Stimulated activated CD8-positive, alpha-beta memory T cell treated with anti-CD3 and anti-CD28 coated beads, Interleukin-4, amount 100 ng/mL, for 4 hours (primary cell): ENCODE measurements at places on chromosomes 7 and 10.
A peak's percentile ranks its signal among the peaks of the same experiment; 100 is the strongest.

GRCh38 chr7:44114586-44115310 is 8.6 kb downstream of the POLD2 start:
- DNase-seq: no peak

GRCh38 chr10:34994565-34995142 is 95.5 kb downstream of the CUL2 start:
- DNase-seq: peak; percentile 6

GRCh38 chr10:77074104-77074624 is 563.4 kb downstream of the KCNMA1 start:
- no peak for DNase-seq

DNA sequence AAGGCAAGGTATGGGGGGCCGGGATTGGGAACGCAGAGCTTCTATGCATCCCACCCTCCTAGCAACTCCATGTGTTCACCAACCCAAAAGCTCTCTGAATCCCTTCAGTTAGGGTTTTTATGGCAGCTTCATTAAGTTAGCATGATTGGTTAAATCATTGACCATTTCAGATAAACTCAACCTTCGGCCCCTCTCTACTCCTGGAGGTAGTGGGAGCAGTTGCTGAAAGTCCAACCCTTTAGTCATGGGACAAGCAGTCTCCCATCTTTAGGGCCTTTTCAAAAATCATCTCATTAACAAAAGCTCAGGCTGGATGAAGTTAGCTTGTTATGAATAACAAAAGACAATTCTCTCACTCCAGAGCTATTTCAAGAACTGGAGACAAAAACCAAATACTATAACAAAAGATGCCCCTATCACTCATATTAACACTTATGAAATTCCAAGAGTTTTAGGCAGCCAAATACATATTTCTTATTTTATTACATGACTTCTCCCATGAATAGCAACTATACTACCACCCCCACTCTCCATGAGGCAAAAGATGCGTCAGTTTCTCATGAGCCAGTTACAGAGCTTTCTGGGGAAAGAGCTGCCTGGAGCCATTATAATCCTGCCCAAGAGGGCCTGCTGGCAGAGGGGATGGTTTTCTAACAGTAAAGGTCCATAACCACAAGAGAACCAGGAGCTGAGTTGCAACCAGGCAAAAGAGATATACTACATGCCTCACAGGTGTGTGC is 44.6 kb downstream of the SLC16A12 start:
- DNase-seq: no peak

GRCh38 chr7:98862716-98863420 is 6.9 kb downstream of the TMEM130 start:
- DNase-seq: no peak

DNA sequence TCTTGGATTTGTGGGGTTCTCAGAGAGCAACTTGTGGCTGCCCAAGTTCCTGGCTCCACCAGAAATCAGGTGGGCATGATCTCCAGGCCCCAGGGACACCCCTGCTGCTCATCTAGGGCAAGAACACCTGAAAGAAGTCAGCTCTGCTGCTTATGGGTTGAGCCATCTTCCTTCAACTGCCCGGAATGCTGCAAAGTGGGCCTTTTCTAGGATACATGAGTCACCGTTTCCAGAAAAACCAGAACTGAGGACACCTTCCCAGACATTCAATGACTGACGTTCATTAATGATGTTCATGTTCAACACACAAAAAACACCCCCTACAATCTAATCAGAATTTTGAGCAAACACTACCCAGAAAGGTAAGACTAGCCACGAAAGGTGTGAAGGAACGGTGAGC is 98.0 kb downstream of the MAD1L1 start:
- no peak for DNase-seq

DNA sequence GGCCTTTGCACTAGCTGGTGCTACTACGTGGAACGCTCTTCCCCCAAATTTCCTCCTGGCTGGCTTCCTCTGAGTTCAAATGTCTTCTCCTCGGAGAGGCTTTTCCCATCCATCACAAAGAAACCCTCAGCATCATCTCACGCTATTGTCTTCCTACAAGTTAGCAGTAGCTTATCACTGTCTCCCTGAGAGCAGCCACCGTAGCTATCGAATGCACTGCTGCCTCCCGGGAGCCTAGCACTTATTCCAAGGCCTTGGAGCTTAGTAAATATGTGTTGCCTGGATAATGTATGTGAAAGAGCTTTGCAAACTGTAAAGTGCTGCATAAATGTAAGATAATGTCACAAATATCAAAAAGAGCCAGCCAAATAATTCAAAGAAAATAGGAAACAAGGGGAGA is 124.4 kb downstream of the KCNMA1 start:
- no peak for DNase-seq

GRCh38 chr7:66967029-66967428 is 28.4 kb downstream of the SBDS start:
- no peak for DNase-seq

- DNase-seq: no peak
Measured at GRCh38 chr7:143374561-143374960, 6.6 kb upstream of the ZYX start.

DNA sequence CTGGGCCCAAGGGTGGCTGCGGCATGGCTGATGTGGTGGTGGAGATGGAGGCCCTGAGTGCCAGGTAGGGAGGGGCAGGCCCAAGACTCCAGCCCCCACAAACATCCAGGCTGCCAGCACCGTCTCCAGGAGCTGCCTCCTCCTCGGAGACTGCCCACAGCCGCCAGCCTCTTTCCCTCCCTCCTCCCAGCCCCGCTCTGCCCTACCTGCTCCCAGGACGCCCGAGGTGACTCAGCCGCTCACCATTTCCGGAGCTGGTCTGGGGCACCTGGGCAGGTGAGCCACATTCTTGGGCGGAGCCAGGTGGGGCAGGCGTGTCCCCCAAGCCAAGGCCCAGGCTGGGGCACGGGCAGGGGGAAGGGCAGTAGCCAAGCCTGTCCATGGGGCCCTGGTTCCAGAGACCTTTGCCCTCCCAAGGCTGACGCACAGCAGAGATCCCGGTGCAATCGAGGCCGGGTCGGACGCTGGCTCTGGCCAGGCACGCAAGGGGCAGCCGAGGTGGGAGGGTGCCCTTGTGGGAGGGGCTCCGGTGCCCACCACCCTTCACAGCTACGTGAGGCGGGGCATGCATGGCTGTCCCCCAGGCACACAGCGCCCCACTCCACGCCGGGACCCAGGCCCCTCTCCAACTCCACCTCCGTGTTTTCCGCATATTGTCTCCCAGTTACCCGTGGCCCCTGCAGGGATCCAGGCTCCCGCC is 8.8 kb downstream of the ADAP1 start:
- no peak for DNase-seq

DNA sequence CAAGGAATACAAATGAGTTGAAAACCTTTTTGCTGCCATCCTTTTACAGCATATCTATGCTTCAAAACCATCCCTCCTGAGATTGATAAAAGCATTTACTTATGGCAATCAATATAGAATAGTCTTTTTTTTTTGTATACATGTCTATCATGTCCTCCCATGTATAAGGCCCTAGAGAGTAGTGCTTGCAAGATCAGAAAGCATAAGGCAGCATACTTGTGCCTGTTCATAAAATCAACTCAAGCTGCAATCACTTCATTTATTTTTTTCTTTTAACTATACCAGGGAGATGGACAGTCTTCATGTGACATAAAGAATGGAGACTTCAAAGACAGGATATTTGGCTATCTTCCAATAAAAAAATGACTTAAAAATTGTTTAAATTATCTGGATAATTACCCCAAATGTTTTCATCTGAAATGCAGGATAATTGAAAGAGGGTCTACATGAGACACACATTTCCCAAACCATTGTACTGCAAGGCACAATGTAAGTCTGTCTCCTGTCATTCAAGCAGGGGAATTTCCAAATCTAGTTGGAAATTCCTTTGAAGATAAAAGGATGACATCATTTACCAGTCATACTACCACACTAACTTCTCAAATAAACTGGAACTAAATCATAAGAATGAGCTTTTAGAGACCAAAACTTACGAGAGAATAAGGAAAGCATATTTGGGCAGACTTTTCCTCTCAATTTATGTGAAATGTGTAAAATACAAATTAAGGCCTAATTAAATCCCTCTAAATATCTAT is 22.5 kb downstream of the LRRN3 start:
- no peak for DNase-seq

- no peak for DNase-seq
Measured at GRCh38 chr7:132176719-132177118, 399.6 kb downstream of the PLXNA4 start.

GRCh38 chr7:108818742-108819141 is 249.1 kb downstream of the DNAJB9 start:
- no peak for DNase-seq

- DNase-seq: no peak
Measured at GRCh38 chr7:25802473-25802872, 349.5 kb upstream of the NFE2L3 start.

GRCh38 chr7:27158436-27159265 is 2.2 kb upstream of the HOXA7 start:
- DNase-seq: no peak

DNA sequence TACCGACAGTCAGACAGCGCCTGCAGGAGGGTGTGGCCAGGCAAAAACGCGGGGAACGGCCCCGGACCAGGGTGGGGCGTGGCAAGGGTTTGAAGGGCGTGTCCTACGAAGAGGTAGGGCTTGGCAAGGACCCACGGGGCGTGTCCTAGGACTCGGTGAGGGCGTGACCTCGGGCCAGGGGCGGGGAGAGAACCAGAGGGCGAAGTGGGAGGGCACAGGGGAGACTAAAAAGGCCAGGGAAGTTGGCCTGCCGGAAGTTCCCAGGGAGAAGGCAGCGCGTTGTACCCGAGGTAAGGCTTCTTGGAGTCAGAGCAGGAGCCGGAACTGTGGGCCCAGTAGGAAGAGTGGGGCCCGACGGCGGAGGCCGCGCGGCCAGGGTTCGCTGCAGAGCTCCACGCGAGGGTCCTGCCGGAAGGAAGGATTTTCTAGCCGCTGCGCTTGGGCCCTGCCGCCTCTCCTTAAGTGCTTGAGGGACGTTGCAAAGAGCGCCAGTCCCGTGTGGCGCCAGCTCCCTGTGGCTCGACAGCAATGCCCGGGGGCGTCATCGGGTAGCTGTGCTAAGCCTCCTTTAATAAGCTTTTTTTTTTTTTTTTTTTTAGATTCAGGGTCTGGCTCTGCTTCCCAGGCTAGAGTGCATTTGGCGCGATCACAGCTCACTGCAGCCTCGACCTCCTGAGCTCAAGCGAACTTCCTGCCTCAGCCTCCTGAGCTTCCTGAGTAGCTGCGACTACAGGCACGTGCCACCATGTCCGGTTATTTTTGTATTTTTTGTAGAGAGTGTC is at the start of gene PTER:
TSS of gene PTER (plus strand) at position 253 of the 782 bp plus-strand sequence. CDS start 47,375 bp downstream, outside the sequence.
- DNase-seq: peak; percentile 97

GRCh38 chr7:48173756-48174382 is 2.6 kb downstream of the ABCA13 start:
- no peak for DNase-seq

DNA sequence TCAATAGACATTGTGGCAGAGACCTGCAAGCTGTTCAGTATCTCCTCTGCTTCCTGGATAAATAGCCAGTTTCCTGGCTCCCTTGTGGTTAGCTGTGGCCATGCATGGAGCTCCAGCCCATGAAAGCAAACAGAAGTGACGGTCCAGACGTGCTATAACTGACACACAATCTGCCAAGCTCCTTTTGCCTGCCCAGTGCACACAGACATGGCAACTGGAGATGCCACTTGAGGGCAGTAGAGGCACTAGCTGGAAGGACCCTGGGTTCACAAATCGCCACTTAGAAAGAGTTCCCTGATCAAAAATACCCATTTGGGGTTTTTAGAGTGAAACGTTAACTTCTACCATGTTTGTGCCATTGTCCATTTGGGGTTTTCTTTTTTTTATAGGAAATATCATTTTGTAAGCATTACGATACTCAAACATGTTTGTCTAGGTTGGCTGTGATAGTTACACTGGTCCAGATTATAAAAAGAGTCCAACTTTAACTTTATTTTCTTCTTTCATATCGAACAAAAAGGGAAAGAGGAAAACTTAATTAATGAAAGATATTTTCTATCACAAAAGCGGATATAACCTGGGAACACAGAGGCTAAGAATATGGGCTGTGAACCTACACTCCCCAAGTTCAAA is 31.3 kb downstream of the KIN start:
- DNase-seq: no peak

GRCh38 chr10:107157071-107157470 is 7.4 kb downstream of the SORCS1 start:
- no peak for DNase-seq

DNA sequence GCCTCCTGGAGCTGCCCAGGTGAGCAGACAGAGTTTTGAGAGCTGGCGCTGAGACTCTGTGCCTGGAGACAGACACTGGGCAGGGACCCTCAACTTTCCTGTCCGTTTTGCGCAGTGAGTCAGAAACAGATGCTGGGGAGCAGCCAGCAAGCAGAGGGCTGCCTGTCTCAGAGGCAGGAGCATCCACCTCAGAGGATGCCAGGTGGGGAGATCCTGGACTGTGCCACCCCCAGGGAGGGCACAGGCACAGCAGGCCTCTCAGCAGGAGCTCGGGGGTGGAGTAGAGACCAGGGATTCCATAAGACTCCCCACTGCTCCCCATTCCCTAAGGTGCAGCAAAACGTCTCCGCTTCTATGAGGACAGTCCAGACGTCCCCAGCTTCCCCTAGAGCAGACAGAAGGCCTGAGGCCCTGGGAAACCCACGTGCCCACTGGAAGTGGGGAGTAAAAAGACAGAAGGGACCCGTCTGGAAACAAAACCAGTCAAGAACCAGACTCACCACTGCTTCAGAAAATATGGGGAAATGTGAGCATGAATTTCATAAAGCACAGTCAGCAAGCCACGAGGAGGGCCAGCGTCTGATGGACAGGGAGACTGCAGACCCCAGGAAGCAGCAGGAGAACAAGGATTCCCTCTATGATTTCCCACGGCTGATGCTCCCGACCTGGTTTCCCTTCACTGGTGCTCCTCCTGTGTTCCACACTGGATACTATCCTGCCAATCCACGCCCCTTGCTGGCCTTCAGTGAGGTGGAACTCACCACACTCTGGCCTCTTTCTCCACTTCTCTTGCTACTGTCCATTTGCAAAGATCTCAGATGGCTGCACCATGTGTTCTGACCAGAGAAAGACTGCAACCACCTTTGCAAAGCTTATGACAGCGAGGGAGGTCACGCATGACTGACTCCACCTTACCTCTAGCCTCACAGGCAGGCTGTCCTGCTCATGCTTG is 151.3 kb upstream of the FAM20C start:
- DNase-seq: no peak

- no peak for DNase-seq
Measured at GRCh38 chr7:131254211-131254610, 73.5 kb upstream of the MKLN1 start.

GRCh38 chr10:28470873-28471651 is 61.9 kb upstream of the WAC start:
- DNase-seq: no peak

- no peak for DNase-seq
Measured at GRCh38 chr7:45417268-45417667, 156.9 kb upstream of the ADCY1 start.

- DNase-seq: no peak
Measured at GRCh38 chr7:113710310-113711096, 208.3 kb downstream of the PPP1R3A start.
